Spinal cord (tissue), 10 donors: ENCODE measurements at places on chromosomes 4 and X. TPM values are rescaled to one million over a fixed set of nuclear protein-coding genes. Genes with fewer than 3 reads are reported as not detected.

- DNase-seq, result no peak
These were observed 111.1 kb downstream of the HMX1 start for GRCh38 chr4:8760561-8760960.

Gene SPIN4
- total RNA-seq, result 9.9 TPM

DNA sequence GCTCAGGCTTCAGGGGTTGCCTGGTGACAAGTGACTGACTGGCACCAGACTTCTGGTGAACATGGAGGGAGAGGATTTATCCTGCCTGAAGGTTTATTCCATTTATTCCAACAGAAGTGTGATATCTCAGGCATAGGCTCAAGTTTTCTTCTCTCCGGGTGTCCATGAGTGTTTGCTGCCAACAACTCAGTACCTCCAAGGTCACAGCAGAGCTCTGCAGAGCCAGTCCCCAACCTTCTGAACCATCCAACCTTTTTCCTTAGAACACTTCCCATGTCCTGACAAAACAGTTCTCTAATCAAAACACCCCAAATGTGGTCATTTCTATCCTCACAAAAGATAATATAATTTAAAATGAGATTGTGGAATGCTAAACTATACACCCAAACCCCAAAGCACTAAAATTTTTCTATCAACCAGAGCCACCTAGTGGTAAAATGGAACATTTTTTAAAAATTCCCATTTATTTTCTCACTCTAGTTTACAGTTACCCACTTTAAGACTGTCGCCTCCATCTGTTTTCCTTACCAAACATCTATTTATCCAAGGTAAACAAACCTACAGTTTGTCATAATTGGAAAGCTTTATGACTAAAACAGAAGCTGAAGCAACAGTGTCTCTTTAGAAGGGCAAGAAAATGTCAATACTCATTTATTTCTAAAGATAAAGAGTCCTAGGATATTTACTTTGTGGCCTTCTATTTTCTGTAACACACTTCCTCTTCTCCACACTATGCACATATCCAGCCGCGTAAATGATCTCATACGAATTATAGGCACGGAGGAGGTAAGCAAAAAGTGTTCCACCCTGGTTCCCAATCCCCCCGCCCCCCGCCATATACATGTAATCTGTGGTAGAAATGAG lies 39.5 kb downstream of the TMEM154 start:
- peak; percentile 38 for DNase-seq

DNA sequence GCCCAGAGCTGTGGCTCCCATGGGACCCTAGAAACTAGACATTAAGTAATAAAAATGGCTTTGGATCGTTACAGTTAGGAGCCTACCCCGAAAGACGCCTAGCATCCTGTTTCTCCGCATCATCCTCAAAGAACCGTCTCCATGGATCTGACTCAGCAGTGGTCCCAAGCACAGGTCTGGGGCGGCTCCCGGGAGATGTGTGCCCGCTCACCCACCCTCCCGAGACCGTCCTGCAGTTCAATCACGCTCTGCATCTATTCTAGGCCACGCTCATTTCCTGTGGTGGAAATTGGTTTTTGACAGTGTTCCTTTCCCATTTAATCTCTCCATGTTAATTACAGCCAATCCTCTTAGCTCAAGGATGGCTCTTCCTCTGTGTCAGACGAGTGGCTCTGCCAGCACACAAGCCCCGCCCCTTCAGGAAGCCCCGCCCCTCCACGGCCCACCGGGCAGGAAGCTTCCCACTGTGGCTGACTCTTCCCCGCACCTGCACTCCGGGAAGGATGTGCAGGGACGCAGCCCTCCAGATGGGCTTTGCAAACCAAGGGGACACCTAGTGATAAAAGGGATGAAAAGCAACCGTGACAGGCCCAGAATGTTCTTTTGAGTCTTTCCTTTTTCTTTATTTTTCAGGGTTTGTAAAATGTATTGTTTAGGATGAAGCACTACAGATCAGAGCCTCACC lies 34.5 kb upstream of the HELT start:
- DNase-seq, result no peak

DNA sequence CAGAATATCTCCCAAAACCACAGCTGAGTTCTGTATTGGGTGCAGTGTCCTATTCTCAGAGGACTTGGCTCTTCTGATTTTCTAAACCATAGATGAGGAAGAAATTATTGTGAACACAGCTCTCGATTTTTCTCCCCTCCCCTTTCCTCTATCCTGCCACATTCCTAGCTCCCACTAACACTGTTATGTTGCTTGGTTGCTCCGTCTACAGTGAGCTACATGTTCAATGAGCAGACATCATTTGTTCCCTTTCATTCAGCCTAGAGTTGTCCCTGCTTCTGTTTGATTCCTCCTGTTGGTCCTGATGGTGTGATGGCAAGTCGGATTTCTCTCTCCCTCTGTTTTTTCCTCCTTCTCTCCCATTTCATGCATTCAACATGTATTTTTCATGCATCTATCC lies 65.9 kb downstream of the DIPK2B start:
- peak; percentile 13 for DNase-seq

Gene SSX2
- total RNA-seq, result not detected

DNA sequence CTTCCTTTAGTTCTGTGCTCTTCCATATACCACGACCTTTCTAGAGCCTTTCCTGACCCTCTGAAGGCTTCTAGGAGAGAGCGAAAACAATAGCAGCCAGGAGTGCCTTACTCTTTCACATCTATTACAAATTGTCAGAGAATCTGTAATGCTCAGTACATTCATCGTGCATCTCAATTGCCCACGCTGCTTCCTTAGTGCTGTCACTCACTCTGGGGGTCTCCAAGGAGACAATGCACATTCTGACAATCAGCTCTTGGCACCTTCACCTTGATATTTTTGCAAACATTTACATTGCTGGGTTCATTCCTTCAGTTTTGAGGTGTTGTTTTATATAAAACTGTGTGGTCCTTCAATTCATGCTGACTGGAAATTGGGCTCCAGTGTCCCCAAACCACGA lies 110.1 kb upstream of the GPR101 start:
- DNase-seq, result no peak

Gene EPHA5
- total RNA-seq, result 35.4 TPM

- DNase-seq, result no peak
These were observed 1.8 kb downstream of the MED28 start for GRCh38 chr4:17616283-17616682.

Gene PALLD
- total RNA-seq, result 45.9 TPM

DNA sequence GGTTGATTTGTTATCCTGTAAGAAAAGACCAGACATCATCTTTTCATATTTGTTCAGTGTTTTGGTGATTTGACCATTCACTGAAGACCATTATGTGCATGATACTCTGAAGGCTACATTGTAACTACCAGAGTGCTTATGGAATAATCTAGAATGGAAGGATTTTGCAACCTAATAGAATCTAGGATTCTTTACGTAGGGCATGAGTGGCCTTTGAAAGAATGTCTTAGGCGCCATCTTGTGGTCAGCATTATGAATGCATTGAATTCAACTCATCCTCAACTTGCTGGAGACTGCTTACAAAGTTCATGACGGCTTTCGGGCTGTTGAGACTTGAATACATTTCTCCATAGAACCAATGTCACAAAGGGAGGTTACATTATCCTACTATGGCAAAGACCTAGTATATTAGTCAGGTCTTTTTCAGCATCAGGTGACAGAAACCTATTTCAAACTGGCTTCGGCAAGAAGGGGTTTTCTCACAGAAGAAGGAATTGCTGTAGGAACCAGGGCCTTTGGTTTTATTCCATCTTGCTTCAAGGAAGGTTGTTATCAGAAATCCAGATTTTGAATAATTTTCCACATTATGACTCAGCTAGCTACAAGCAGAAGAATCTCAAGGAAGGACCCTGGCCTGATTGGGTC lies 104.1 kb downstream of the GPAT3 start:
- DNase-seq, result peak; percentile 91

DNA sequence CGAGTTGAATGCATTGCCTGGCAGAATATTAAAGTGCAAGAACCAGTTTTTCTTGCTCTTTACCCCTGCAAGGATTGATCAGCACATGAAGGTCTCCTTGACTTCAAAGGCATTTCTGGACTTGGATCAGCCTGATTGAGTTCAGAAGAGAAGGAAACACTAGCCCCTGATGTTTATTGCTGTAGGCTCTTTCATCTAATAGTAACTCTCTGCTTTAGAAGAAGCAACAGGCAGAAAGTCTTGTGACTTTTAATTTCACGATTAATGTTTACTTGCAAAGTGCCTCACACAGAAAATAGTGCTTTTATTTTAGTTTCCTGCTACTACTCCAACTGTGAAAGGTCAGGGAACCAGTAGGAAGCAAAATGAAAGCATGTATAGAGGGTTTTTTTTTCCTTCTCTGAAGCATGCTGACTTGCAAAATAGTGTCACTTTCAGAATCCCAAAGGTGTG lies 69.1 kb downstream of the PCDH7 start:
- DNase-seq, result peak; percentile 24

Gene PABPC1L2B
- 1.3 TPM for total RNA-seq

DNA sequence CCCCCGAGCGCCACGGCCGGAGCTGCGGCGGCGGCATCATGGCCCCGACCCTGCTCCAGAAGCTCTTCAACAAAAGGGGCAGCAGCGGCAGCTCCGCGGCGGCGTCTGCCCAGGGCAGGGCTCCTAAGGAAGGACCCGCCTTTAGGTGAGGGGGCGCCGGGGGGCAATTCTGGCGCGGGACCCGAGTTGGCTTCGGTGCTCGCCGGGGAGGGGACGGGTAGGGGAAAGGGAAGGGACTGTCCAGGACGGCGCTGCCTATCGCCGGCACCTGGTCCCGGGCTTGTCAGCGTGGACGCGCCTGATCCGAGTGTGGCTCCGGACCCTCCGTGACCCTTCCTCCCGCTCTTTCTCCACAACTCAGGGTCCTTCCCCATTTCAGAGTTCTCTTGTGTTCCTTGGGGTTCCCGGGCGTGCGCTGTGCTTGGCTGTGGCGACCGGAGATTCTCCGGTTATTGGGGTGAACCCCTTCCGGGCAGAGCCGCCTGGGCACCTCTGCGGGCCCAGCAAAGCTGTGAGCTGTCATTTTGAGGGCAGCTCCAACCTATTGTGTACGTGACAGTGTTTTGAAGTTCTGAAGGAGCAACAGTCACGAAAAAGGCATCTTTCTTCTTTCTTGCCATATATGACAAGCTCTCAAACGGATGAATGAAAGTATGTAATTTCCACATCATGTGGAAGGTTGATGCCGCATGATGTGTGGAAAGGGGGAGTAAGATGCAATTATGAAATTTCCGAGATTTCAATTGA lies 522 bp downstream of the FNIP2 start:
- peak; percentile 64 for DNase-seq

GRCh38 chr4:54213001-54213400 lies 16.1 kb upstream of the PDGFRA start:
- DNase-seq, result no peak

Gene DKK2
- 32.2 TPM for total RNA-seq

- DNase-seq, result no peak
These were observed 8.0 kb upstream of the HERC5 start for GRCh38 chr4:88448889-88449288.

- no peak for DNase-seq
These were observed 134.1 kb downstream of the CEP135 start for GRCh38 chr4:56082829-56083228.

- DNase-seq, result no peak
These were observed 568 bp downstream of the MAGEC1 start for GRCh38 chrX:141904262-141904661.

GRCh38 chr4:110164251-110164650 lies 34.2 kb downstream of the ELOVL6 start:
- DNase-seq, result no peak

- DNase-seq, result no peak
These were observed 40.4 kb upstream of the INTS6L start for GRCh38 chrX:135480076-135480475.

DNA sequence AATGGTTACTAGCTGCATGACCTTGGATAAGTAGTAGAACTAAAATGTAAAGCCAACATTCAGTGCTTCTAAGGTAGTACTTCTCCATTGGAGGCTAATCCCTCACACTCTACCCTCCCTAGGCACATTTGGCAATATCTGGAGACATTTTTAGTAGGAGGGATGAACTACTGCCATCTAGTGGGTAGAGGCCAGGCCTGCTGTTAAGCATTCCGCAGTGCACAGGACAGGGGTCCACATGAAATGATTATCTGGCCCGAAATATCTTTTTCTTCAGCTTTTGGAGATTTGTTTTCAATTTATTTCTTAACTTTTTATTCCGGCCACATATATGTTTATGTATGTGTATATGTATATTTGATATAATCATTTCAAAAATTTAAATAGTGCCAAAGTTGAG lies 36.0 kb upstream of the SPANXC start:
- DNase-seq, result peak; percentile 11

- DNase-seq, result no peak
These were observed 9.5 kb downstream of the IDS start for GRCh38 chrX:149495573-149496071.
